ENCODE measurements at places on chromosomes 12 and 14.

DNA sequence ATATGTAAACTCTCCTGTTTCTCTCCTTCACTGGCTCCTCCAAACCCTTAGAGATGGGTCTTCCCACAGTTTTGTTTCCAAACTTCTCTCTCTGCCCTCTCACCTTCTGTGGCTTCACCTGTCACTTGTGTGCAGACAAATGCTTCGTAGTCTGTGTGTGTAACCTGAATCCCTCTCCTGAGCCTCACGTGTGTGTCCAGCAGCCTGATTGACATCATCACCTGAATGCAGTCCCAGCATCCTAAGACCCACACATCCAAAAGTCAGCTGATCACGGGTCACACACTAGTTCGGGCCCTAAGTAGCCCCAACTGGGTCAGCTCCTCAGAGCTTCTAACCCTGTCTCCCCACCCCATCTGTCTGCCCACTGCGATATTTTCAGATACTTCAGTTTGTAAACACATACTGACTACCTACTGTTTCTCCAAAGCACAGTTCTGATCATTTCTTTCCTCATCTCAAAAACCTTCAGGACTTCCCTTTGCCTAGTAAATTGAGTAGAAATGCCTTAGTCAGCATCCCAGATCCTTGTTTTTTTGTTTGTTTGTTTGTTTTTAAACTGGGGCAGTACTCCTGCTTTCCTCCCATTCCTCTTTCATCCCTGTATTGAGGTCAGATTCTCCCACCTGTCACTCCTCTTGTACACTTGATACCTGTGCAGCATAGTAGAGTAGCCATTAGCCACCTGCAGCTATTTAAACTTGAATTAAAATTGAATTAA lies 23.7 kb downstream of the FNTB start:
- no peak for DNase-seq

GRCh38 chr14:73459959-73460358 lies 1.6 kb upstream of the NUMB start:
- DNase-seq: no peak

DNA sequence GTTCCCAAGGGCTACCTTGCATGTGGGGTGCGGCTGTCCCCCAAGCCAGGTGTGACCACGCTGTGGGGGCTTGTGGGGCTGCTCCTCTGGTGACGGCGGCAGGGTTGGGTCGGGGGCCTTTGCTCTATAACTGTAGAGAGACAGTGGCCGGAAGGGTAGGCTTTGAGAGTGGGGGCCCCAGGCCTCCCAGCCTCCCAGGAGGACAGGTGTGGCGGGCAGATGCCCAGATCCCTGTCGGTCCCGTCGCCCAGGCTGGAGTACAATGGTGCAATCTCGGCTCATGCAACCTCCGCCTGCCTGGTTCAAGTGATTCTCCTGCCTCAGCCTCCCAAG lies 2.7 kb upstream of the GPR132 start:
- DNase-seq: no peak

- DNase-seq: no peak
Observed at GRCh38 chr12:58576916-58577315, 343.4 kb downstream of the LRIG3 start.

- no peak for DNase-seq
Observed at GRCh38 chr14:20606190-20606901, 15.2 kb upstream of the RNASE12 start.

DNA sequence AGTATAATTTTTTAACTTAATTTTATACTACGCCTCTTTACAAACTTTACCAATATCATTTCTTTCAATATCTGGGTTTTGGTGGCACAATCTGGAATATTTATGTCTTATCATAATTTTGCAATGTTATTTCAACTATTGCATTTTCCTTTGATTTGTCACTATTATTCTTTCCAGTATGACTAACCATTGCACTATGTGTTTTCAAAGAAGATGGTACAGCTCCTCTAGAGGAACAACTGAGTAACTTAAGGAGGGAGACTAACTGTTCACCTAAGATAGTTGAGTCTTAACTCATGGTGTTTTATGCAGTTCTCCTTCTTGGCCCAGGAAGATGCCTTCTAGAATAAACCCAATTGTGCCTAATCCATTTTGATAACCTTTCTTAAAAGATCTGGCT lies 60.5 kb upstream of the KIF21A start:
- no peak for DNase-seq

- DNase-seq: no peak
Observed at GRCh38 chr12:55970775-55971174, 3.1 kb upstream of the RAB5B start.

- no peak for DNase-seq
Observed at GRCh38 chr14:105495101-105495989, 4.3 kb downstream of the TEDC1 start.

GRCh38 chr12:80701388-80701787 lies 6.0 kb upstream of the MYF6 start:
- DNase-seq: no peak

DNA sequence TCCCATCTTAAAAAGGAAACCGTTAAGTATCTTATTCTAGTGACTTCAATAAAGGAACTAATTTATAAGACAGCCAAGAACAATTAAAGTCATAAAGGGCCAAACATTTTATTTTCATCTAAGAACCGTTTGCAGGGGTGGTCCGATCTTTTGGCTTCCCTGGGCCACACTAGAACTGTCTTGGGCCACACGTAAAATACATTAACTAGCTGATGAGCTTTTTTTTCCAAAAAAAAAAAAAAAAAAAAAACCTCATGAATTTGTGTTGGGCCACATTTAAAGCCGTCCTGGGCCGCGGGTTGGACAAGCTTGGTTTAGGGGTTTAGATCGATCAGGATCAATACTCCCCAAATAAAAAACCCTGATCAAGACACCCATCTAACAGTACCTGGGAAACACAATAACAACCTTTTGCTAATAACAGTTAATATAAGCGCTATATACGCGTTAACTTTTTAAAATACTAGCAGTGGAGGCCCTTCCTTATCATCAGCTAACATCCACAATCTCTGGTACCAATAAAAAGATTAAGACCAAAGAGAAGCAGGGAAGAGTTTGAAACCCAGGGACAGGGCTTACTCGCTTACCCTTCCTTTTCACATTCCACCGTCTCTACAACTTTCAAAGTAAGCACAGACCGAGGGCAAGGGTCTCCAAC lies 1.1 kb downstream of the NAP1L1 start:
- no peak for DNase-seq

DNA sequence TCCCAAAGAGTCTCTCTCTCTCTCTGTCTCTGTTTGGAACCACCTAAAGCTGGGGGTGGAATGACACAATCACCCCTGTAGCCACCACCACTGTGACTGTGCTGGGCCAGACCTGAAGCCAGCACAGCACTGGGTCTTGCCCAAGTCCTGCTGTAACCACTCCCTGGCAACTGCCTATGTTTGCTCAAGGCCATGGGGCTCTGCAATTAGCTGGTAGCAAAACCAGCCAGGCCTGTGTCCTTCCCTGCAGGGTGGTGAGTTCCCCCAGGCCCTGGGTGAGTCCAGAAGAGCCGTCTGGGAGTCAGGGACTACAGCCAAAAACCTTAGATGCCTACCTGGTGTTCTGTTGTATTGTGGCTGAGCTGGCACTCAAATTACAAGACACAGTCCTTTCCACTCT lies 50.8 kb downstream of the DGLUCY start:
- DNase-seq: no peak

Measured in hypothalamus (tissue), 51 donors.